ENCODE measurements at places on chromosomes 7 and 10. TPM values are rescaled to one million over a fixed set of nuclear protein-coding genes. Genes with fewer than 3 reads are reported as not detected.

The ACHE gene
- 0.18 TPM for total RNA-seq

- no peak for DNase-seq
Measured at GRCh38 chr10:3770611-3771110, 14.3 kb downstream of the KLF6 start.

GRCh38 chr7:41928781-41929180 lies 225.9 kb upstream of the INHBA start:
- no peak for DNase-seq

DNA sequence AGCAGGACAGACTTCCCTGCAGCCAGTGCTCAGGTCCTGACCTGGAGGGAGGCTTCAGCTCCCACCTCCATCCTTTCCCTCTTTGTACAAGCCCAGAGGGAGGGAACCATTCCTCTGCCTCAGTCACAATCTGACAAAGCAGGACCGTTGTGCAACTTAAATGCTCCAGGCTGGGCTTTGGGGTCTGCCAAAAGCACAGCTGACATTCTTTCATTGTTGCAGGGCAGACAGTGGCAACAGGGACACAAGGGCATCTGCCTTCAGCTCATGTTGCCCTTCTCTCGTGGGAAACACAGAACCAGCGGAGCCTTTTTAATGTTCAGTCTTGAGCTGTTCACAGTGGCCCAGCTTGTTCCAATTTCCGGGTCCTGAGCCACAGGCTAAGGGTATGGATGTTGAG lies 155.7 kb upstream of the TNS3 start:
- no peak for DNase-seq

The KCTD7 gene
- 7.3 TPM for total RNA-seq

GRCh38 chr7:93046641-93047040 lies 71.1 kb downstream of the SAMD9 start:
- peak; percentile 71 for DNase-seq

DNA sequence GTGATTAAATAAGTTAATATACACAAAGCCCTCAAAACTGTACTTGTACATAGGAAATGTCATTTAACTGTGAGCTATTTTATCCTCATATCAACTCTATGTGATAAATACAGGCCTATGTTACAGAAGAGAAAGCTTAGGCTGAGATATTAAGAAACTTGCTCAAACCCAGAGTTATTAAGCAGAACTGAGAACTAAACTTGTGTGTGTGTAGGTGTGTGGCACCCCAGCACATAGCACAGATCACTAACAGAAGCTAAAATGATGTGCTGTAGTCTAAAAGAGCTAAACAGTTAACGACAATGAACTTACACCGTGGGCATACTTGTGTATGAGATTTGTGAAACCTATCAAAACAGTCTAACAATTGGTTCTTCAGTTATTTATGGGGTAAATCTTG lies 34.5 kb downstream of the MTPN start:
- no peak for DNase-seq

DNA sequence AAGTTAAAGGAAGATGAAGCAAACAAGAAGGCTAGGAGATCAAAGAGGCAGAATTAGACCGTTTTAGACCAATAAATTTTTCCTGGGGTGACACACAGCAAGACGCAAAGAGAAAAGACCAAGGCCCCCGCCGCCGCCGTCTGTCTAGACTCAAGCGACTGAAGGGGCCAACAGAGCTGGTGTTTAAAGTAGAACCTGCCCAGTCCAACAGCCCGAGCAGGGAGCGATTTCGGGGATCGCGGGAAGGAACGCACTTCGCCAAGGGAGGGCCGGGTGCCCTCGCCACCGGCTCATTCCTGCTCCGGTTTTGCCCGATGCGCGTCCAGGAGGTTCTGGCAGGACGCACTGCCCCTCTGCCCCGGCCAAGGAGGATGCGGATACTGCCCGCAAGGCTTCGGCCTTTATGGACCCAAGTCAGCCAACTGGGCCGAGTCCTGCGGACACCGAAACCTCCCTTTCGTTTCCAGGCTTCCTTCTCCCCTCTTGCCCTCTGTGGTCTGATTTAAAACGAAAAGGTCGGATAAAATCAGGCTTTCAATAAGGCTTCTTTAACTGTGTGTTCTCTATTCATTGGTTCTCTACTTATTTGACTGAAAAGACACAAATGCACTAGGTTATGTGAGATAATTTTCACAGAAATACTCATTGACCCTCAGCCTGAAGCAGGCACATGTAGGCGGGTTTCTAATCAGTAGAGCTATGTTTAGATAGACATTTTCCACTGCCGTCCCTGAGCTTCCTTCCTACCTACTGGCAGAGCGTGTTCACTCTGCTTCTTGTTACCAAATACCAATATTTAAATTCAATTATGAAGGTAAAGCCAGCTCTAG lies 2.2 kb upstream of the HOXA7 start:
- no peak for DNase-seq

- peak; percentile 38 for DNase-seq
Measured at GRCh38 chr7:1136841-1137516, 23.0 kb downstream of the ZFAND2A start.

GRCh38 chr7:81211204-81211933 lies 292.5 kb upstream of the SEMA3C start:
- DNase-seq: no peak

GRCh38 chr7:51802718-51803117 lies 486.1 kb upstream of the COBL start:
- DNase-seq: no peak

GRCh38 chr7:105905910-105906568 lies 29.6 kb upstream of the ATXN7L1 start:
- DNase-seq: no peak

- no peak for DNase-seq
Measured at GRCh38 chr7:107922886-107923285, 31.9 kb downstream of the DLD start.

- DNase-seq: peak; percentile 48
Measured at GRCh38 chr10:89668386-89669071, 23.5 kb upstream of the PANK1 start.
